Mammary epithelial cell (primary cell): ENCODE measurements at places on chromosomes 6 and 20. TPM values are rescaled to one million over a fixed set of nuclear protein-coding genes. Genes with fewer than 3 reads are reported as not detected.

Gene MYL9
- total RNA-seq, result 22.5 and 29.4 TPM in 2 replicates

DNA sequence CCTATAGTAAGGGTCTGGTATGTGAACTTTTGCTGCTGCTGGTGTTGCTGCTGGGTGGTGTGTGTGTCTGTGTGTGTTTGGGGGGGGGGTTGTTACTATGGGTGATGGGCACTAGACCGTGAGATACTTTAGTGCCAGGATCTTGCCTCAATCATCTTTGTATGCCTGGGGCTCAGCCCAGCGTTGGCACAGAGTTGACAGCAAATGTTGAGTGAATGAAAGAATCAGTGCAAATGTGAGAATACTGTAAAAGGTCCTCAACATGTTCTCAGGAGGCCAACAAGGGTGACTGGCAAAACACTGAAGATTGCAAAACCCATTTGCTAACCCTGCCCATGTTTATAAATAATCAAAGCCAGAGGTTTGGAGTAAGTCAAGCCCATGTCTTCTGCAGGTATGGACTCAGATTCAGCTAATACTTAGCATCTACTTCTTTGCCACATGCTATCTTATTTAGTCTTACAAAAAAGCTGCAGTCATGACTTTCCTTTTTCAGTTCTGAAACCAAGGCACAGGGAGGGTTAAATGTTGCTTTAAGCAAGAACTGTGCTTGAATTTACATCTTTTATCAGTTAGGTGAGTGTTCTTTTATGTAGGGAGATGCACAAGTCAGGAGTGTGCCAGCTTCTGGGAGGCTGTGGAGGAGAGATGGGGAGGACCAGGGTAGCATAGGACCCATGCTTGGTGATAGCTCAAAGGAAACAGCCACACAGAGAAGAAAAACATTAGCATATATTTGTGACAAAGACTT lies 125.3 kb upstream of the SPACA1 start:
- DNase-seq, result no peak

DNA sequence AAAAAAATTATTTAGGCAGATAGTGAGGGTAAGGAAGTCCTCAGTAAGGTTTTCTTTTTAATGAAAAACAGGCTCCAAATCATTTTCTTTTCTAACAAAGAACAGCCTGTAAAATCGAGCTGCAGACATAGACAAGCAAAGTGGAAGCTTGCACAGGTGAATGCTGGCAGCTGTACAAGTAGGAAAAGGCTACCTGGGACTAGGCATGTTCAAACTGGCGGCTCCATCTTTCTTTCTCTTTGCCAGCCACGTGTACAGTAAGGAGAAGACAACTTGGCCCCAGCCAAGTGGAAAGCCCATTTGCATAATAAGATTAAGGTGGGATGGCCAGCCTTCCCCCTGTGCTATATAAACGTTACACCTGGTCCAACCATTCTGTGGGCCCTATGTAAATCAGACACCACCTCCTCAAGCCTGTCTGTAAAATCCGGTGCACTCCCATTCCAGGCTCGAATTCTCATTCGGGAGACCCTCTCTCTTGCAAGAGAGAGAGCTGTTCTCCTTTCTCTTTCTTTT lies 27.0 kb upstream of the SLC2A12 start:
- DNase-seq, result no peak

- DNase-seq, result peak; percentile 74
Measured at GRCh38 chr20:23156170-23156841, 70.2 kb upstream of the CD93 start.

DNA sequence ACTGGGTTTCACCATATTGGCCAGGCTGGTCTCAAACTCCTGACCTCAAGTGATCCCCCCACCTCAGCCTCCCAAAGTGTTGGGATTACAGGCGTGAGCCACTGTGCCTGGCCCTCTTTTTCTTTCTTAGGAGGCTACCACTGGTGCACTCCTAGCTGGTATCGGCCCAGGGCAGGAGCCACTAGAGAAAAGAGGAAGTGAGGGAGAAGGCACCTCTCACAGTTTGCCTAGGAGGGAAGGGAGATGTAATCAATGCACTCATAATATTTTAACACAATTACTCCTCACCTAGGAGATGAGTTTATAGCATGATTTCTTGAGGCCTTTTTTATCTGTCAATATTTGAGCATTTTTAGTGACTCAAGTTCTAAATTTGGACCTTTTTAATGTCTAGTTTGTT lies 189.0 kb upstream of the SOX4 start:
- DNase-seq, result no peak

GRCh38 chr6:152318278-152318677 lies 318.9 kb downstream of the SYNE1 start:
- DNase-seq, result no peak

GRCh38 chr20:41697861-41698559 lies 79.8 kb upstream of the CHD6 start:
- peak; percentile 14 for DNase-seq

GRCh38 chr6:159602431-159603041 lies 90.5 kb downstream of the SOD2 start:
- no peak for DNase-seq

GRCh38 chr6:1394514-1395463 lies 5.4 kb downstream of the FOXF2 start:
- DNase-seq, result no peak

DNA sequence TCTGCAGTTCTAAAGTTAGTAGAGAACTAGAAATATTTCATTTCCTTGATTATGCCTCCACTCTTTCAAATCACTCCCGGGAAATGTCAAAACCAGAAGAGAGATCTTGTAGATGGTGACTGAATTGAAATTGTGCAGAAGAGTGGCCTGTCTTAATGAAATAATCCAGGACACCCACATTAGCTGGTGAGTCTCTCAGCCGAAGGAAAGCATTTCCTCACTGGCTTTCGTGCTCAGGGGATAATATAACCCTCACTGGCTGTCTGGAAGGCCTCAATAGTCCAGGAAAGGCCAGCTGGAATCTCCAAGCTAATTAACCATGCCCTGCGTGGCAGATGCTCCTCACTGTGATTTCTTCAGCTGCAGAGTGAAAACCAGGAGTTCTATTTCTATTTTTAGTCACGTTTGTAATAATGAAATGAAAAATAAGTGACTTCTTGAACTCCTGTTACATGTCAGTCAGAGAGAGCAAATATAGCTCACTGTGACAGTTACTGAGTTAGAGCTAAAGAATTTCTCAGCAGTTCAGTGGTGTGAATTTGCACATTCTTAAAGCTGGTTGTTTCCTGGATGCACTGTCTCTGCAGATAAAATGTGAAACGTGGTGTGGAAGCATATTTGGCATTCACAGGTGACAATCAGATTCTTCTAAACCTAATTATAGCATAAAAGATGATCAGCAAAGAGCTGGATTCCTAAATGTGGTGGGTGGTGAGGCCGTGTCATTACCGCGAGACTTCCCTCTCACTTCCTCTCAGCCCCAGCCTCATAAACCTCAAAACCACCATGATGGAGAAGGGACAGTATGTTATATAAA lies 211.7 kb downstream of the LMBRD1 start:
- no peak for DNase-seq

- DNase-seq, result peak; percentile 93
Measured at GRCh38 chr20:3420211-3420707, 12.8 kb upstream of the DNAAF9 start.

DNA sequence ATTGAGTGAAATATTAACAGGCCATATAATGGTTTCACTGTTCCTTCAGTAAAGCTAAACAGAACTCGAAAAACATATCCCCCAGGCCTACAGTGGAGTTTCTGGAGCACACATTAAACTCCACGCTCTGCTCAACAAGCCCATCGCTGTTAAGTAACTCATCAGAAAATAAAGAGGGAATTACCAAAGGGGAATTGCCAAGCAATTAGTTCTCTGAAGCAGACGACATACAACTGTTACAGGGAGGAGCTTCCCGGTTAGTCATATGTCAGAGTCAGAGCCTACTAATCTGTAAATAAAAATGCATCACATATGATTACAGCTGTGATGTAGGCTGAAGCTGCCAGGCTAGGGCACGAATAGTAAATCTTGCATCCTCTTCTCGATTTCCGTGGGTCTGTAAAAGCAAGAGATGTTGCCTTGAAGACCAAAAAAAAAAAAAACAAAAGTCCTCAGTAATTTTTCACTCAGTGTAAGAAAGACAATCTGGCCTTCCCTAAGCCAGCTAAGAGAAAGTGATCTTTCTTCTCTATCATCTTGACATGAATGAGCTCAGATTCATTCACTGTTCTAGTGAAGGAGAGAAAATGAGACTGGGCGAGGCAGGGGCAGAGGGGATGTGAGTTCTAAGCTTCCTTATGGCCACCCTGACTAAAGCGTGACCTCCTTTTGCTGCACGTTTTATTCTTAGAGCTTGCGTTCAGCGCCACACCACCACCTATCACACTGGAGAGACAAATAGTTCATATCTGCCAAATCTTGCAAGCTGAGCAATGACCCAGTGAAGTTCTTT lies 13.8 kb downstream of the ATXN1 start:
- peak; percentile 80 for DNase-seq
